ENCODE measurements at places on chromosomes 6 and 20.
A peak's percentile ranks its signal among the peaks of the same experiment; 100 is the strongest.

DNA sequence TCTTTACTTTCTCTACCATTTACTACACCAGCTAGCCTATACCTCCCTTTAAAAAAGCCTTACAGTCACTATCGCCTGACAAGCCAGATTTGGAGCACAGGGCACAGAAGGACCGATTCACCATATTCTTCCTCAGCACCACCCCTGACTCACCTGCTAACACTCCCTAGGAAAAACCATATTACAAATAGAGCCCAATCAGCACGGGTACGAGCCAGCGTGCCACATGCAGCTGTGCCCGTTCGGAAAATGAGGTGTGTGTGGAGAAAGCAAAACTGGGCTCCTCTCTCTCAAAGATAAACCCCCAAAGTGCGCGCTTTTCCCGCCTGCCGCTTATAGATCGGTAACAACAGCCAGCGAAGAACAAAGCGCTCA, 1.2 kb downstream of the SYNCRIP start:
- DNase-seq = no peak

DNA sequence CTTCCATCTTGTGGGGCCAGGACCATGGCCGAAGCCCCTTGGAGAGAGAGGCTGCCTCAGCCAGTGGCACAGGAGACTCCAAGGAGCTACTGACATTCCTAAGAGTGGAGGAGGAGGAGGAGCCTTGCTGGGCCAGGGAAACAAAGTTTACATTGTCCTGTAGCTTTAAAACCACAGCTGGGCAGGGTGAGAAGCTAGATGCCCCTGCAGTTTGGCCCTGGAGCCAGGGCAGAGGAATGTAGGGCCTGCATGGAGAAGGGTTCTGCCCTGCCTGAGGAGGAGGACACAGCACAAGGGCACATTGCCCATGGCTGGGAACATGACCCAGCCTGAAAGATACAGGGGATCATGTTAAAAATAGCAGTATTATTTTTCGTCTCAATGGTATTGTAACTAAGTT, 37.4 kb downstream of the PLCG1 start:
- no peak for DNase-seq

DNA sequence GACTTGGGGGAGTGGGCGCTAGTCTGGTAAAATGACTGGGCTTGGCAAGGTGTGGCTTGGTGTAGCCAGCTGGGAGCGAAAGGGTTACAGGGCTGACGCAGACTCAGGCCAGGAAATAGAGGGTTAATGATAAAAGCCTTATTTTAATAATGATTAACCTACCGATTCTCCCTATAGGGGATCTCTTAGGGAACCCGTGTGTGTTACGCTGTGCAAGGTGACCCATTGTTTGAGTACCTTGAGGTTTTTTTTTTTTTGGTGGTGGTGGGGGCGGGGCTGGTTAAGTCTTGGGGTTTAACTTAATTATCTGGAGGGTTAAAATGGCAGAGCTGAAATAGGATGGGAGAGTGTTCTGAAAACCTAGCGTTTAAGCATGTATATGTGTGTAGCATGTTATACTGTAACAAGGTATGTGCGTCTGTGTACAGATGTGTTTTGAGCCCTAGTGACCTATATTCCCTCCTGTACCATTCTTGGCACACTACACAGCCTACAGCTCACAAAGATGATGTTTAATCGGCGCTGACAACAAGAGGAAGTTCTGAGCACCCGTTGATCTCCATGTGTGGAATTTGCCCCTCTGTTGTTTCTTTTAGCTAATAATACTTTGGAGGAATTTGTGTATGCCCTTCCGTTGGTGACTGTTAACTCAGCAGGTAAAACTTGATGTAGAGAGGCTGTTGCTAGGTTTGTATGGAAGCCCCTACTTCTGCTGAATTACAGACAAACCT, 1.3 kb downstream of the CARMIL1 start:
- DNase-seq = no peak

GRCh38 chr6:124962639-124963415, 590 bp downstream of the RNF217 start:
- DNase-seq = no peak

DNA sequence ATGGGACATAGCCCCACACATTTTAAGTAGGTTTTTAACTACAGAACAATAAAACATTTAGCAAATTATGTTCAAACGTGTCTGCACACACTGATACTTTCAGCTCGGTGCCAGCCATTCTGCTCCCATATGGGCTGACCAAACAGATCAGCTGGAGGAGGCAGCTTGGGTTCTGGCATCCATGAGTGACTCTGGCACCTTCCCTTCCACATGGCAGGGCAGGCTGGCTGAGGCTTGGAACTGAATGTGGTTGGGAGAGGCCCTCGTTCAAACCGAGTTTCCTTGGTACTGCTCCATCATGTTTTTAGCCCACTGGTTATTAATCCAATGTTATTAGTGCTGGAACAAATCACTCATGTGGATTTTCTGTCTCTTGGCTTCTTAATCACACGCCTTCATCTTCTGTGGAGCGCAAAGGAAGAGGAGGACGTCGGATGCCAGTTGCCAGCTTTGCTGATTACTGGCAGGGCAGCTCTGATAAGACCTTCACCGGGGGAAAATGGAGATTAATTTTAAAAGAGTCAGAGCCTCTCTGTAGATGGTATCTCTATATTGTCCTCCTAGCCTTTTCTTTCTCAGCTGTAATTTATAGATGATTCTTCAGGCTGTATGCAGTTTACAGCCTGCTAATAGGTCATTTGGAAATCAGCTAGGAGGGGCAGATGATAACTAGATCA, 93.1 kb upstream of the TIAM2 start:
- no peak for DNase-seq

GRCh38 chr6:137937834-137938233, 70.8 kb downstream of the TNFAIP3 start:
- no peak for DNase-seq

DNA sequence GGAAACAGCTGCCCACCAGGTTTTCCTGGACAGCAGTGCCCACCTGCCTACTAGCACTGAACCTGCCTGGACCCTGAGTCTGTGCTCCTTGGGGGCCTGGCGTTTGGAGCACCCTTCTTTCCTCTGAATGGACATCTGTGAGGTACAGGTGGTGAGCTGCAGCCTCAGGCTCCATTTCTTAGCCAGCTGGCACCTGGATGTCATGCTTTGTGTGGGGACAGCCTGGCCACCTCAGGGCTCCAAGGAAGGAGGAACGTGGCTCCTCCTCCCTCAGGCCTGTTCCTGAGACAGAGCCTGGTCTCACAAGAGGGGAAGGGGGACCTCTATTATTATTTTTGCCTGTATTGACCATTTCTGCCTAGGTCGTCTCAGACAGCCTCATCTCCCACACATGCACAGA, 8.1 kb downstream of the TMEM151B start:
- no peak for DNase-seq

GRCh38 chr6:7703148-7703680, 22.7 kb upstream of the BMP6 start:
- DNase-seq = no peak

GRCh38 chr6:151310852-151311767, 71.3 kb downstream of the AKAP12 start:
- DNase-seq = no peak

DNA sequence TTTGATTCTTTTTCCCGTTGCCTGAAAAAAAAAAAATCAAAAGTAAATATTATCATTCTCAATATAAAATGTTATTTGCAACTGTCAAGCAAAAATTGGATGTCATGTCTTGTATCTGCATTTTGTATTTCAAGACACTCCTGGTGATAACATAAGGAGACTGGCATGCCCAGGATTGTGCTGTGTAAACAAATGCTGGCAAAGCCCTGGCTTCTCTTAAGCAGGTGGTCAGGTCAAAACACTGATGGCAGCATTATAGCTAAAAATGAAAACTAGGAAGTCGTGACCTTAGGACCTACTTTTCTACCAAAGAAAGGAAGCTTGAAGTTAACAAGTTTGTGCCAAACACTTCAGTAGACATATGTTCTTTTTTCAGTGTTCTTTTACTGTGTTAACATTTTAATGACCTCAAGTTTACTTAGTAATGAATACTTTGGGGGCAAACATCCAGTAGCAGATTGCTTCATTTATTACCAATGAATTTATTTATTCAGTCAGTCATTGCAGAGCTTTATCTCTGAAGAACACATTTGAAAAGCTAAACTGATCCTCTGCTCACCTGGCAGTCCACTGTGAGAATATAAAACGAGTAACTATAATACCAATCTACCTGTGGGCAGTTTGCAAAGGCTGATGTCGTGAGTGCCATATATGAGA, 243.1 kb upstream of the FLRT3 start:
- no peak for DNase-seq

GRCh38 chr6:33699739-33700138, 11.8 kb downstream of the UQCC2 start:
- DNase-seq = no peak

GRCh38 chr6:3244003-3244831, 14.5 kb upstream of the PSMG4 start:
- DNase-seq = no peak

DNA sequence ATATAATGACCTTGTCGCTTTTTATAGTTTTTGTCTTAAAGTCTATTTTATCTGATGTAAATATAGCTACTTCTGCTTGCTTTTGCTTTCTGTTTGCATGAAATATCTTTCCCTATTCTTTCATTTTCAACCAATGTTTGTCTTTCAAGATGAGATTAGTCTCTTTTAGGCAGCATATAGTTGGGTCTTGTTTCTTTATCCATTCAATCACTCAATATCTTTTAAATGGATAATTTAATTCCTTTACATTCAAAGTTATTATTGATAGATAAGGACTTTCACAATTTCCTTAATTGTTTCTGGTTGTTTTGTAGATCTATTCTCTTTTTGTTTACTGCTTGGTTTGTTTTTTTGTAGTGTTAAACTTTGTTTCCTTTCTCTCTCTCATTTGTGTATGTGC, 43.5 kb upstream of the TPD52L1 start:
- no peak for DNase-seq

DNA sequence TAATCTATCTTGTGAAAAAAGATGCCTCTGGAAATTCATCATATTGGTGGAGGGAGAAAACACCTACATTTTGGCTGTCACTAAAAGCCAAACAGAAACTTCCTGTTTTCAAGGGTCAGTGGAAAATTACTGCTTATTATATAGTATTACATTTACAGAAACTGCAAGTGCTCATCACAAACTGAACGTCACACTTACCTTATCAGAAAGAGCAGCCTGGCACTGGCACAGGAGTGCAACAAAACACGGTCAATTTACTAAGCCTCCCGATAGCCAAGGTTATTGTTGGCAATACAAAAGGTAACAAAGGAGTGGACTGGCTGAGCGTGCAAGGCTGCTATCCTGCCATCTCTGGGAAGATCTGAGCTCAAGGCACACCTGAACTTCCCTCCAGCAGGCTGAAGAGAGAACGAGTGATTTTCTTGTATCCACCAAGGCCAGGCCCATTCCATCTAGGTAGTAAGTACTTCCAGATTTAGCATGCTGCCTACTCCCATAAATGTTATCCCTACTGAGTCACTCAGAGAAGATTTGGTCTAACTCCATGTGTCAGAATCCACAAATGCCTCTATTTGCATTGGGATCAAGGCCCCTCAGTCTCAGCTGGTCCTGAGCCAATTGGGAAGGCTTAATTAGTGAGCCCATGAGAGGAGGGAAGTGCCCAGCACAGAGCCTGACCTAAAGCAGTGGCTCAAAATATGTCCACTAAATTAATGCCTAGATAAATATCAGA, 399.8 kb downstream of the BTBD9 start:
- DNase-seq = no peak

DNA sequence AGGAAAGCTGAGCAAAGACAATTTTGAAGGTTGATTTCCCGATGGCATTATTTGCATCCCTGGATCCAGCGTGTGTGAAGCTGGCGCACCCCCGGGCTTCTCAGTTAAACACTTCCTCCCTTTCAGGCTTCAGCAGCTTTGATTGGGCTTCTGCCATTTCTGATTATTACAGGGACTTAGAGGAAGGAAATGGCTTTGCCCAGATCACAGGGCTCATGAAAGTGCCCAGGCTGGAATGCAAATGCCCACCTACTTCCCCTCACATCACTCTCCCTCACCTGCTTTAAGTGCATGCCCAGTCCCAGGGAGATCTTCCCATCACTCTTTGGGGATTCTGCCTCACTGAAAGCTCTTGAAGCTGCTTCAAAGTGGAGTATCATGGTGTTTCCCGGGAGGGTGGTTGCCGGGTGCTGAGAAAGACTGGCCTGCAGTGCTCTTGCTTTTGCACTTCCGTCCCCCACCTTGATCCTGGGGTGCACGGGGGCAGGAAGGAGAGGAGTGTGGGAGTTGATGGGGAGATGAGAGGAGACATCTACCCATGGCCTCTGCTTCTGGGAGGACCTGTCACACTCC, 28.3 kb downstream of the PHACTR3 start:
- DNase-seq = no peak

DNA sequence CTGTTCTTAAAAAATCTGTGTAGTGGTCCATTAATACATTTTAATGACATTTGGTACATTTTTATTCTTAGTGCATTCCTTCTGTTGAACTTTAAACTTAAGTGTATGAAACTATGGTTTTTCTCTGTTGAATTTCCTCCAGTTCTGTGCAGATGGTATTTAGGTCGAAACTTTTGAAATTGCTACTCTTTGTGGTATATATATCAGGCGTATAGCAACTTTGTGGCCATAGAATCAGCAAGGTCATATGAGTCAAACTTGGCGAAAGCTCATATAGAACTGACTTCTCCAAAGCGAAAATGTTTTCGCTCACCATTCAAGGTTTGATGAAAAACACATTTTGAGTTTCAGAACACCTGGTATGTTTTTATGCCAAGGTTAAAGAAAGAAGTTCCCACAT, 93.7 kb downstream of the MAP3K4 start:
- no peak for DNase-seq

GRCh38 chr6:15713325-15713724, 50.5 kb upstream of the DTNBP1 start:
- no peak for DNase-seq

DNA sequence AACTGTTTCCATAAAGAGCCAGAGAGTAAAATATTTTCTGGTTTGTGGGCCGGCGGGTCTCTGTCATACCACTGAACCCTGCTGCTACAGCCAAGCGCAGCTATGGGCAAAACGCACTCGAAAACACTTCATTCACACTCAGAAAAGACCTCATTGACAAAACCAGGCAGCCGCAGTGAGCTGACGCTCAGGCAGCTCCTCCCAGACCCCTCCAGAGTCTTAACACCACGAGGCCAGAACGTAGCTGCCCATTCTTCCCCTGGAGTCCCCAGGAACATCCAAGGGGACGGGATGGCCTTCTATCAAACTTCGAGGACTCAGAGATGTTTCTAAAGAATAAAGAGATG, 35.6 kb upstream of the ZBP1 start:
- no peak for DNase-seq

GRCh38 chr6:2891768-2892170, 11.3 kb downstream of the SERPINB9 start:
- peak; percentile 55 for DNase-seq

- no peak for DNase-seq
Measured at GRCh38 chr20:23887856-23888255, 8.3 kb upstream of the CST5 start.

- no peak for DNase-seq
Measured at GRCh38 chr6:153086225-153086990, 44.7 kb downstream of the RGS17 start.

GRCh38 chr6:52641388-52641787, 29.5 kb upstream of the TMEM14A start:
- no peak for DNase-seq

Data from activated T-cell treated with anti-CD3 and anti-CD28 coated beads for 4 hours (primary cell).